ENCODE measurements at places on chromosomes 3 and 15.

GRCh38 chr3:171306631-171307030 lies 153.6 kb downstream of the TNIK start:
- H3K27ac ChIP-seq = peak overlapping the region; percentile 52
- peaks cover 6% of the 10 kb centered on the region for H3K4me1 ChIP-seq

- no peak for DNase-seq
- no peak overlapping the region for H3K27ac ChIP-seq
- H3K36me3 ChIP-seq = no peaks in the 10 kb centered on the region
These were observed 58.1 kb upstream of the LCTL start for GRCh38 chr15:66623801-66624453.

GRCh38 chr15:27323801-27324200 lies 352.8 kb downstream of the GABRG3 start:
- no peaks in the 10 kb centered on the region for H3K4me1 ChIP-seq
- H3K27me3 ChIP-seq = no peaks in the 10 kb centered on the region
- H3K4me3 ChIP-seq = no peak overlapping the region
- DNase-seq = no peak
- no peak overlapping the region for H3K27ac ChIP-seq

DNA sequence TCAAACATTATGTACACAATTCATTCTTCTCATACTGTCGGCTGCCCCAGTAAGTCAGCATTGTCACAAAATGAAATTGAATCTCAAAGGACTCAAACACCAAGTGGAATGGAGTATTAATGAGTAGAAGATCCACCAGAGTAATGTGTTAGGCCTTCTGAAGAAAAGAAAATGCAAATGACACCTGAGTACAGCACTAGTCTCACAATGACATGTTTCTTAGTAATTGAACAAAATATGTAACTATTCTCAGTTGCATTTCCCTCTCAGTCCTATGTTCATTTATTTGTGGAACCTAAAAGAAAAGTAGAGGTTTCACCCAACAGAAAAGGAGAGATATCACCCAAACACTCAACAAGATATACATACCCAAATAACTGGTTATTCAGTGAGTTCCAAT lies 283.9 kb upstream of the THBS1 start:
- H3K4me3 ChIP-seq = no peak overlapping the region
- H3K36me3 ChIP-seq = no peaks in the 10 kb centered on the region
- DNase-seq = no peak
- H3K27ac ChIP-seq = no peak overlapping the region
- H3K27me3 ChIP-seq = no peaks in the 10 kb centered on the region

DNA sequence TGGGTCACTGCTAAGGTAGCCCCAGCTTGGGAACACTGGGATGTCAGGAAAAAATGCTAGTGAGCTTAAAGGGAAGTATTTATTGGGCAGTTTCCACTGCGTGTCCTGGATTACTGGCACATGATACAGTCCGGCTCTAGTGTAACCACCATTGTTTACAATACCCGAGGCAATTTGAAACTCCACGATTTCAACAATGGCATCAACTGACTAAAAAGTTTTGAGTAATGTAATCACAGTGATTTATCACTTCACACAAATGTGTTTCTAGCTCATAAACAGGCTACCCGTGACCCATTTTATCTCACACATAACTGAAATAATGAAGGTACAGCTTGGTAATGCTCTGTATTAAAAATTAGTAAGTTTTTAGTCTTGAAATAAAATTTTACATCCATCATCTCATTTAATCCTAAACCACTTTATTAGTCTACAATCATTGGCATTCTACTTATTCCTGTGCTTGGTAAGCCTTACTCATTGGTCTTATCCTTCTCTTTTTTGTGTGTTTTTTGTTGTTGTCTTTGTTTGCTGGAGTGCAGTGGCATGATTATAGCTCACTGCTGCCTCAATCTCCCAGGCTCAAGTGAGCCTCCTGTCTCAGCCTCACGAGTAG lies 7.6 kb downstream of the ZMAT3 start:
- H3K36me3 ChIP-seq = no peaks in the 10 kb centered on the region
- no peaks in the 10 kb centered on the region for H3K27me3 ChIP-seq
- DNase-seq = no peak
- no peak overlapping the region for H3K27ac ChIP-seq
- H3K4me1 ChIP-seq = peaks cover 5% of the 10 kb centered on the region
- no peak overlapping the region for H3K4me3 ChIP-seq

DNA sequence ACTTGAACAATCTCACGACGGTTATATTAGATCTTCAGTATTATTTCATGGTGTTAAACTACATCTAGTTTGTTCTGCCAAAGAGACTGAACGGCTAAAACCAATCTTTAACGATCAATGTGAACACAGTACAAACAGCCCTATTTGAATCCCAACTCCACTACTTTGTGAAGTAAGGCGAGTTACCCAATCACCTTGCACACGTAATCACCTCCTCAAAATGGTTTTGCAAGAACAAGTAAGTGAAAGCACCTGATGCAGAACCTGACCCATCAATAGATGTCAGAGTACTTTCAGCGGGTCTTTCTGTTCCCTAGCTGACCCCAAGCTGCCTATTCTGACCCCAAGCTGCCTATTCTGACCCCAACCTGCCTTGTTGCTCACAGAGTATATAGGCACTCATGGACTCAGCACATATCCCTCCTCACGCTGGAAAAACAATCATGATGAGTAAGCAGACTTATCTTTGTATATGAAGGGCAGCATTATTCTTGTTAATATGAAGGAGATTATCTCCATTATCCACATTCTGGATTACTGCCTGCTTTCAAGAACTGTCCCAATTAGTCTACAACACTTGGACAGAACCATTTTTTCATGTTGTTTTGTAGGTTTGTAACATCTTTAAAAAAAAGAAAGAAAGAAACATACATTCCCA lies 3.7 kb downstream of the KPNA1 start:
- no peak for DNase-seq
- no peak overlapping the region for H3K27ac ChIP-seq
- H3K4me1 ChIP-seq = peaks cover 38% of the 10 kb centered on the region

DNA sequence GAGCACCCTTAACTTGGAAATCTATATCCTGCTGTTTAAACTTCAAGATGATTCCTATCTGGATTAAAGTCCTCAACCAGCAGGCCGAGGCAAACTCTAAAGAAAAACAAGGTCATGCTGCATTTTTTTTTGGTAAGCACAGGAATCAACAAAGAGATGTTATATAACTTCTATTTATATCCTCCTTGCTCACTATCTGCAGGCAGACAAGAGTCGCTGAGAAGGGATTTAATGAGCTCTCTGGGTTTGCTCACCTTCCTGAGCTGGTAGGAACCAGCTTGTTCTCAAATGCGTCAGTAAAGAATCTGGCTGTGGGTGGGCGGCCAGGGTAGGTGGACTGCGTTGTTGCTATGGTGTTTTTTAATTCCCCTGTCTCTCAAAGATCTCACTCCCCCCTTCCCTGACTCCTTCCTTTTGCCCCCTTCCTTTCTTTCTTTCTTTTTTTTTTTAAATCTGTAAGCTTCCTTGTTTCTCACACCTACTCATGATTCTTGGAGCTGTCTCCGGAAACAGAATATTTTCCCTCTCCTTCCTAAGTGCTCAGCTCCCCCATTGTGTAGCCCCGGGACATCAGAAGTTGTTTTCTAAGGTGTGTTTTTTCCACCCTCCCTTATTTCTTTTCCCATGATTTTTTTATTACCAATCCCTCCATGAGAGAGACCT lies 228.8 kb upstream of the BHLHE40 start:
- H3K4me1 ChIP-seq = peaks cover 18% of the 10 kb centered on the region
- H3K36me3 ChIP-seq = peaks cover 7% of the 10 kb centered on the region
- no peak for DNase-seq
- no peaks in the 10 kb centered on the region for H3K27me3 ChIP-seq

- H3K27ac ChIP-seq = no peak overlapping the region
- no peaks in the 10 kb centered on the region for H3K27me3 ChIP-seq
- no peak overlapping the region for H3K4me3 ChIP-seq
- no peak for DNase-seq
- H3K4me1 ChIP-seq = no peaks in the 10 kb centered on the region
- no peaks in the 10 kb centered on the region for H3K36me3 ChIP-seq
These were observed 128.5 kb downstream of the CDIN1 start for GRCh38 chr15:36707884-36708435.

DNA sequence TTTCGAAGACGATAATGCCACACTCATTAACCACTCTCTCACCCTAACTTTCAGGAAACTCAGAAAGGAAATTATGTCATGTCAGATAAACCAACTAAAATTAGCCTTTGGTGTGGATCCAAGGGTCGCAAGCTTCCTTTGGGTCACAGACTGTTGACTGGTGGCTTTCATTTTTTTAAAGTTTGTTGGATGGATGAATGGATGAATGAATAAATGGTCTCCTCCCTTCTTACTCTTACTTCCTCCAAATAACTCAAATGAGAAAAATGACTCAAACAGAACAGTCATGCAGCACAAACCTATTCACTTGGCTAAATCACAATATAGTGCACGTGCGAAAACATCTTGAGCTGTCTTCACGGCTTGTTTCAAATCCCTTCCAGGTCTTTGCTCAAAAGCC lies 82.9 kb upstream of the HACD2 start:
- H3K27ac ChIP-seq = peak overlapping the region; percentile 94
- no peaks in the 10 kb centered on the region for H3K27me3 ChIP-seq
- H3K4me3 ChIP-seq = no peak overlapping the region
- peaks cover 44% of the 10 kb centered on the region for H3K36me3 ChIP-seq
- peaks cover 15% of the 10 kb centered on the region for H3K4me1 ChIP-seq
- no peak for DNase-seq

DNA sequence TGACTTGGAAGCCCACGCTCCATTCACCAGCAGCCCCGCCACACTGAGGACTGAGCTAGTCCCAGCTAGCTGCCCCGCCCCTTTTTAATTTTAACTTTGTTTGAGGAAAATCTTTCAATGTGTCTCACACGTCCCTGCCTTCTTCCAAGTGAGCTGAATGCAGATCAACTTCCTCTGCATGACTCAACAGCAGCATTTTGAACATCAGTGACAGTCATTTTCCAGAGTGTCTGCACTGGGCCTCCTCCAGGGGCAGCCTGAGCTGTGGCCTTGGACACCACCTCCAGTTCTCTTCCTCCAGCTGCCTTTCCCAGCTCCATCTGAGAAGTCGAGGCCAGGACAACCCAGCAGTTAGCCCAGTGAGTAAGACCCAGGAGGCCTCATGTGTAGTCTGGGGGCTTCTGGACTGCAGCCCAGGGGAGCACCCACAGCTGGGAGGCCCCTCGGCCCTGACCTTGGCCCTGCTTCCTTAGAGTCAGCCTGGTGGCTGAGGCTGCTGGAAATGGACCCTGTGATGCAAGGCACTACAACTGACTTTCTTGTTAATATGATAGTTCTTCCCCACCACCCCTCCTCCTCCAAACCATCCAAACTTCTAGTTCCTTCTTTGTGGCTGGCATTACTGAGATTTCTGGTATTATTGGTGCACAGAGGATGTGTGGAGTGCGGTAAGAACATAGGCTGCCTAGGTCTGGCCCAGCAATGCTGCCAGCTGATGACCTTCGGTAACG lies 21.4 kb upstream of the ESYT3 start:
- H3K4me1 ChIP-seq = no peaks in the 10 kb centered on the region
- H3K4me3 ChIP-seq = no peak overlapping the region
- no peaks in the 10 kb centered on the region for H3K27me3 ChIP-seq
- no peaks in the 10 kb centered on the region for H3K36me3 ChIP-seq

GRCh38 chr3:155603302-155603701 lies 141.6 kb downstream of the PLCH1 start:
- no peaks in the 10 kb centered on the region for H3K4me1 ChIP-seq
- H3K36me3 ChIP-seq = no peaks in the 10 kb centered on the region
- no peaks in the 10 kb centered on the region for H3K27me3 ChIP-seq
- no peak overlapping the region for H3K27ac ChIP-seq
- no peak overlapping the region for H3K4me3 ChIP-seq

- no peaks in the 10 kb centered on the region for H3K27me3 ChIP-seq
- H3K36me3 ChIP-seq = no peaks in the 10 kb centered on the region
These were observed 835 bp downstream of the MEIS2 start for GRCh38 chr15:37099319-37100108.

DNA sequence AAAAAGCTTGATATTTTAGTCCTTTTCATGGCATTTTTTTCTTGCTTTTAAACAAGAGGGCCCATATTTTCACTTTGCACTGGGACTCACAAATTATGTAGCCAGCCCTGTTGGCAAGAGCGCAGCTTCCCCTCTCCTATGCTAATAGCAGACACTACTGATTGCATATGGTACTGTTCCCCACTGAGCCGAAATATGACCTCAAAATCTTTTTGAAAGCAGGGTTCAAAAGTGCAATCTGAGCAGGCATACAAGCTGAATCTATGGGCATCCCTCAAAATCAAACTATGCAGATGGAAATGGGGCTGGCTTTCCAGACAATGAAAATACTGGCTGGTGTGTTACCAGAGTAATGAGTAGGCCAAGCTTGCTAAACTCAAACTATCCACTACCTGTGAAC lies 225.2 kb upstream of the SETMAR start:
- DNase-seq = no peak
- no peak overlapping the region for H3K4me3 ChIP-seq
- no peaks in the 10 kb centered on the region for H3K27me3 ChIP-seq
- no peaks in the 10 kb centered on the region for H3K36me3 ChIP-seq
- no peaks in the 10 kb centered on the region for H3K4me1 ChIP-seq

DNA sequence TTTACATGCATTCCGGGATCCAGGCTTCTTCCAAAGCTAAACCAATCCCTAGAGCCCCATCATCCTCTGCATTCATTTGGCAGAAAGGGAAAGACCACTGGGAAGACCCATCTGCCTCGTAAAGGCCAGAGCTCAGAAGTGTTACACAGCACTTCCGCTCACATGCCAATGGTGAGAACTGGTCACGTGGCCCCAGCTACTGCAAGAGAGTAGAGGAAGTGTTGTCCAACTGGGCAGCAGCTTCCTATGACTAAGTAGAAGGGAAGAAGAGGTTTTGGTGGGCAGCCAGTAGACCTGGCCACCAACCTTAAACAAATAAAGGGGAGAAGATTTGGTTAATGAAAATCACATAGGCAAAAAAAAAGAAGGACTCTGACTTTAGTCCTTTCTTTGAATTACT lies 74.4 kb upstream of the PPP2R3A start:
- H3K27ac ChIP-seq = no peak overlapping the region
- H3K36me3 ChIP-seq = no peaks in the 10 kb centered on the region
- no peaks in the 10 kb centered on the region for H3K4me1 ChIP-seq
- H3K4me3 ChIP-seq = no peak overlapping the region

DNA sequence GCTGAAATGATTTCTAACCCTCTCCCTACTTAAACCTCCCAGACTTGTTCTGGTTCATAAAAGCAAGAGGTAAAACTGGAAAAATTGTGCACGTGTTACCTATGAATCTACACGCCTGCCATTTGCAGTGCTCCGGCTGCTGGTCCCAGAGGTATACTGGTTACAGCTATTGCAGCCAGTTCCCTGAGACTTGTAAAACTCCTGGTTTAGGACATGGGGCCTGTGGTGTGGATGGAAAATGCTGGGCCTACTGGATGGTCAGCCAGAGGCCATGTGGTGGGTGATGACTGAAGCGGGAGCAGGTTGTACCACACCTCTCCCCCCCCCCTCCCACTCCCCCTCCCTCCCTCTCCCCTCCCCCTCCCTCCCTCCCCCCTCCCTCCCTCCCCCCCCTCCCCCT lies 45.0 kb downstream of the SENP2 start:
- H3K4me3 ChIP-seq = no peak overlapping the region
- H3K27me3 ChIP-seq = no peaks in the 10 kb centered on the region
- no peak for DNase-seq
- H3K36me3 ChIP-seq = peaks cover 22% of the 10 kb centered on the region
- no peak overlapping the region for H3K27ac ChIP-seq

Data from thoracic aorta (tissue), 2 donors.